ENCODE measurements at places on chromosomes 12 and 14.

DNA sequence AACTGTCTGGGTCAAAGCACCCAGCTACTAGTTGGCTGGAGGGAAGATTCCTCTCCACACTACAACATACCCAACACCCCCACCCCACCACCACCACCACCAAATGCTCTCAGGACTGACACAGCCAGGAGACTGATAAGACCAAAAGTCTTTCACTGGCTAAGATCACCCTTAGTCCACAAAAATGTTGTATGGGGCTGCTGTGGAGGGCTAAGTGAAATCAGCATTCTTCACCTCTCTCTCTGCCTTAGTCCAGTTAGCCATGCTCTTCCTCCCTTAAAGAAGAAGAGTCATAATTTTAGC, 106.2 kb downstream of the NUAK1 start:
- DNase-seq: no peak

DNA sequence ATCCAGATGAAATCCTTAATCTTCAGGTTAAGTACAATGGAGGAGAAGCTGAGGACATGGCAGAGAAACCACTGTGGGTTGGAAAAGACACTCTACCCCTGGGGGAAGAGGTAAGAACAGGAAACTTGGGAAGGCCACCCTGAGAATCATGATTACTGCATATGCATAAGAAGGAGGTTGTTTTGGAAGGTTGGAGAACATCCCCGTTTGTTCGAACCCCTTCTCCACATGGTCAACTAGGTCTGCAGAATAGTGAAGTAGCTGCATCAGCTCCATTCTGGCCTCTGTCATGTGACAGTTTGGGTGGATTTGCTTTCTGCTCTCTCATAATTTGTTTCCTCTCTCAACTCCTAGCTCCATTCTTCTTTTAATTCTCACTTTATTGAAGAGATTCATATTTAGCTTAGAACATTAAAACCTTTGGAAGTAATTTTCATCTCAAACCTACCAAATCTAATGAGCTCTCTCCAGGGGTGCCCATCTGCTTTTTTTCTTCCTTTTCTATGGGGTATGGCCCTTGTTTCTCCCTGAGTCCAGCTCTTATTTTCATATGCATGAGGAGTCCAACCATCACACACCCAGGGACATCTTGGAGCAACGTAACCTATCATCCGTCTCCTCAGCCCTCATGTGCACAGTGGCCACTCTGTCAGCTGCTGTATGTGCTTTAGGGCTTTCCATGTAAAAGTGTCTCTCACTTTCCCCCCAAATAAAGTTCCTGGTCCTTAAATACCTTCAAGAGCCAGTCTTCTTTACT, 820.3 kb downstream of the TMEM121 start:
- DNase-seq: no peak

DNA sequence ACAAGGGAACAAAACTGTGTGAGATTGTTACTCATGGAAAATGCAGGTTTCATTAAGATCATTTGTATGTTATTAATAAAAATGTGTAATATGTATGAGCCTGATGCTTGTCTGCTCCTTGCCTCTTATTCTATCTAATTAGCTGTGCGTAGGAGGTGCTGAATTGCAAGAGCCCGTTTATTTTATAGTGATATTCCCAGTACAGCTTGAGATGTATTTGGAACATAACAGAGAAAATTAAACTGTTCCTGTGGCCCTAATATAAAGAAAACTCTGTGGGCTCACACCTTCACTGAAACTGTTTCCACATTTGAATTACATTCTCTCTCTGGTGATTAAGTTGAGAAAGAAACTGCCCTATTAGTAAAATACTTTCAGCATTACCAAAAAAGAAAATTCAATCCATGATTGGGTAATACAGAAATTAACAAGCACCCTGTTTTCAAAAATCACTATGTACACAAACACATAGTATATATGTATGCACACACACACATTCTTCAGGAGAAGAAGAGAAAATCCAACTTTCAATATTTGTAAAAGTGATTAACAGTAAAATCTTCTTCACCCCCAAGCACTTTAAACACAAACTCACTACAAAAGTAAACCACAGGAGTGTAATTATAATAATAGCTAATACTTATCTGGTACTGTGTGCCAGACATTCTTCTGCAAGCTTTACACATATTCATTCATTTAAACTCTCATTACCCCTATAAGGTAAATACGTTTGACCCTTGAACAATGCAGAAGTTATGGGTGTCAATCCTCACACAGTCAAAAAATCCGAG, 233.2 kb downstream of the PHLDA1 start:
- no peak for DNase-seq

GRCh38 chr14:36820111-36820709, 158.6 kb downstream of the PAX9 start:
- DNase-seq: no peak

GRCh38 chr14:97361958-97362357, 564.8 kb downstream of the VRK1 start:
- no peak for DNase-seq

DNA sequence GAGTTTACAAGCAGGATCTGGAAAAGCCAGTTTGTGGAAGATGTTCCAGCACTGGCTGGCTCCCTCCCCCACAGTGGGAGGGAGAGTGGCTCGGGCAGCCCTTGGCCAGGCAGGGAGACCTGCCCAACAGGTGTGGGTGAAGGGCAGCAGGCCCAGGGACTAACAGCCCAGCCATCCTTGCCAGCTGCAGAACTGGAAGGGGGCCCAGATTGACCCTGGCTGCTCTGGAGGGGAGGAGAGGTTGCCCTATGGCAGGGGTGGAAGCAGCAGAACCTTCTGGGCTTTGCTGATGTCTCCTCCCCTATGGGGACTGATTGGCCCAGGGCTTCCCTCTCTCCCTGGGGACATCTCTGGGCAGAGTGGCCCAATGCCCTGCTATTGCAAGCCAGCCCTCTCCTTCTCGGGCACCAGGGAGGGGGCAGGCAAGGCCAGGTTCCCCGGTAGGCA, 20.5 kb downstream of the IRF2BPL start:
- no peak for DNase-seq

GRCh38 chr12:107822356-107822755, 47.9 kb downstream of the ASCL4 start:
- DNase-seq: no peak

DNA sequence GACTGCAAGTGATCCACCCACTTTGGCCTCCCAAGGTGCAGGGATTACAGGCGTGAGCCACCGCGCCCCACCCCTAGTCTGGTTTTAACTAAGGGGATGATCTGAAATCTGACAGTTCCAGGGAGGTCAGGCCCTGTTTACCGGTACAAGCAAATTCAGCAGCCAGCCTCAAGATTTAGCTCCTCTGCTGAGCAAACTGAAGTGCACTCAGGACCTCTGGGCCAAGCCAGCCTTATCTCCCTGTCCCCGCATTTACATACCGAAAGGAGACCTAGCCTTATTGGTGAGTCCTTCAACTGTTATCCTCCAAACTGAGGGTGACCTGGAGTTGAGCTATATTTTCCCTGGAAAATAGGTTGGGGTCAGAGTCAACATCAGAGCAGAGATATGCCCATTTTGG, 835 bp upstream of the ABHD4 start:
- DNase-seq: no peak

DNA sequence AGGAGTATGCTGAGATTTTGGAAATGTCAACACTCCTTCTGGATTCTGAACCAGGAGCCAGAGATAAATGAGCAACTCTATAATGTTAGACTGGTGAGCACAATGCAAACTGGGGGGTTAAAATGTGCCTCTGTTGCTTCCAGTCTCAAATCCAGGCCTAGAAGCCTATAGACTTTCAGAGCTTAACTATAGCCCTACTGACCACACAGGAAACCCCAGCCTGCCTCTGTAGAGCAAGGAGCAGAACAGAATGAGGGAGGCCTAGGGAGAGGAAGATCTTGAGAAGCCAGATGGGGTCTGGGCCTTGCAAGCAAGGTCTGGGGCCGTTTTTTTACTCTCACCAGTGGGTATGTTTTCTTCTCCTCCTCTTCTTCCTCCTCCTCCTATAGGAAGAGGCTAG, 225.4 kb upstream of the KITLG start:
- no peak for DNase-seq

GRCh38 chr12:3055026-3055703, 22.0 kb upstream of the TSPAN9 start:
- no peak for DNase-seq

Measured in CD14-positive monocyte (primary cell).